ENCODE measurements at places on chromosomes 6 and 20.

DNA sequence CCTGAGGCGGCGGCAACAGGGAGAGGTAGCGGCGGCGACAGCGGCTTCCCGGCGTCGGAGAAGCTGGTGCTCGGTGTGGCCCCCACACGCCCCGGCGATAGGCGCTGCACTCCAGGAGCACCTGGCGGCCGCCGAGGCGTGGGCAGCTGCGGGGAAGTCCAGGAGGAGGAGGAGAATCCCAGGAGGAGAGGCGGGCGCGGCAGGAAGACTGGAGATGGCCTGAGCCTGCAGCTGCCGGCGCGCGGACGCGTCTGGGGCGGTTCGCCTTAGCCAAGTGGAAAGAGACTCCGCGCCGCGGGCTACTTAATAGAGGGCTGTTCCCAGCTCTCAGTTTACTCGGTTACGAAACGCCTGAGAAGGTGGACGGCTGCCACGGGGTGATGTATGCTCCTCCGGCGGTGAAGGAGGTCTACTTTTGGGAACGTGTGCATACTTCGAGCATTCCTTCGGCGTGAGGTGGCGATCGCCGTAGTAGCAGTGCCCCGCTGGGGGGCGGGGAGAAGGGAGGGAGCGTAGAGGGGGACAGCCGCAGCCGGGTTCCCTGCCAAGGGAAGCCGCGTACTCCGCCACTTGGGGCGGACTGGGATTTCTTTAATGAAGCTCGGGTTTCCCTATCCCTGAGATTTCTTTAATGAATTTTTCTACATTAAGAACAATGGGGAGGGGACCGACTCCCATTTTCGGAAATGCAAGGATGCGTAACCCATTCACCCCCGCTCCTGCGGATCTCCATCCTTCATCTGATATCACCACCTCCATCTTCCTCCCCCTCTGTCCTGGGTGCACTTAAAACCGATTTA, at the start of gene COL12A1:
Gene COL12A1, minus strand, starts transcription at position 278 of the 800 bp plus-strand sequence. CDS start 3,261 bp downstream, outside the sequence.
- H3K4me1 ChIP-seq = peaks cover 22% of the 10 kb centered on the region
- H3K4me3 ChIP-seq = peak within 1 kb of the TSS; percentile 89
- peak; percentile 98 for DNase-seq
- no peaks in the 10 kb centered on the region for H3K27me3 ChIP-seq

GRCh38 chr6:1251198-1252155, 60.4 kb upstream of the FOXQ1 start:
- no peaks in the 10 kb centered on the region for H3K36me3 ChIP-seq
- H3K4me1 ChIP-seq = no peaks in the 10 kb centered on the region
- no peaks in the 10 kb centered on the region for H3K27me3 ChIP-seq
- no peak overlapping the region for H3K4me3 ChIP-seq
- H3K27ac ChIP-seq = no peak overlapping the region

DNA sequence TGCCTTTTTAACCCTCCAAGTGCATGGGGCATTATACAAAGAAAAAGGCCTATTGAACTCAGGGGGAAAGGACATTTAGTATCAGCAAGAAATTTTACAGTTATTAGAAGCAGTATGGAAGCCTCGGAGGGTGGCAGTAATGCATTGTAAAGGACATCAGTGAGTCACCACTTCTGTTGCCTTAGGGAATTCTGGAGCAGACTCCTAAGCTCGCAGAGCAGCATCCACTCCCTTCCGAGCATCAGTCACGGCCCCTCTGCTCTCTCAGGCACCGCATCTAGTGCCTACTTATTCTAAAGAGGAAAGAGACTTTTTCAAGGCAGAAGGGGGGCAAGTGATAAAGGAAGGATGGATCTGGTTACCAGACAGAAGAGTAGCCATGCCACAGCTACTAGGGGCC, 296.5 kb downstream of the RNGTT start:
- H3K36me3 ChIP-seq = peaks cover 21% of the 10 kb centered on the region
- no peak for DNase-seq
- H3K4me1 ChIP-seq = peaks cover 6% of the 10 kb centered on the region

GRCh38 chr6:160054913-160055312, 66.7 kb upstream of the SLC22A1 start:
- peaks cover 98% of the 10 kb centered on the region for H3K36me3 ChIP-seq
- no peak overlapping the region for H3K27ac ChIP-seq
- no peaks in the 10 kb centered on the region for H3K4me1 ChIP-seq
- DNase-seq = no peak

DNA sequence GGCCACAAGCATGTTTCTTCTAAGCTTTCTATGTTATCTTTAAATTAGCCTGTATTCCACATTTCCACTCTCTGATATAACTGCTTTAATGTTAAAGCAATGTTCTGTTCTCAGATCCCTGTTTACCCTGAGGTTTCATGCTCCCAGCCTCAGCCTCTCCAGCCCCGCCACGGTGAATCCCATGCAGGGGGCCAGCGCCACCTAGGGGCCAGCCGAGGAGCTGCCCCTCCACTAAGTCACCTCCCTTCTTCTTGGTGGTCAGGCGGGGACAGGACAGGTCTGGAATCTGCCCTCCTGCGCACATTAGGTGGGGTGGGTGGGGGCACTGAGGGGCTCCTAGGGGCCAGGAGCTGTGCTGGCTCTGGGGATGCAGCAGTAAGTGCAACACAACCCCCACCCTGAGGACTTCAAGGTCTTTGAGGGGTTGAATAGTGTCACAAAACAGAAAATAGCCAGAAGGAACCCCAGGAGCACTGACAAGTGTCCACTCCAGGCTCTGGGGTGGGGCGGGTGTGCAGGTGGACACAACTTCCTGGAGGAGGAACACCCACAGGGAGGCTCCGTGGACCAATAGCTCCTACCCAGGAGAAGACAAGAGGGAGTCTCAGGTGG, 61.6 kb downstream of the RAB44 start:
- no peaks in the 10 kb centered on the region for H3K4me1 ChIP-seq
- no peak overlapping the region for H3K27ac ChIP-seq
- DNase-seq = peak; percentile 70
- H3K36me3 ChIP-seq = no peaks in the 10 kb centered on the region
- H3K4me3 ChIP-seq = no peak overlapping the region

GRCh38 chr20:24972341-24972740, 20.2 kb downstream of the APMAP start:
- DNase-seq = no peak
- H3K4me1 ChIP-seq = no peaks in the 10 kb centered on the region
- peaks cover 48% of the 10 kb centered on the region for H3K36me3 ChIP-seq

DNA sequence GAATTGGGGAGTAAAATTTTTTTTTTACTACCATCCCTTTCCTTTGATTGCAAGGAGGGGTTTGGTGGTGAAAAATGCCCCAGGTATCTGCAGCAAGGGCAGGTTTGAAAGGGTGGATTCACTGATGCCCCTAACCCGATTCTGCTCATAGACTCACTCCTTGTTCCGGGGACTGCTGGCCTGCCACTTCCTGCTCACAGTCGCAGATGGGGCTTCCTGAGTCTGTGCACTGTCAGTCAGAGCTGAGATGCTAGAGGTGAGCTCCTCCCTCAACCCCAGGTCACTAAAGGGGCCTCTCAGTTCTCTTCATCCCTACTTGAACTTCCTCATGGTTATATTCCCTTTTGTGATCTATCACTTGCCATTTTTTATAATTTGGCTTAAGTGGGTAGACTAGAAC, 357.9 kb downstream of the FARS2 start:
- H3K36me3 ChIP-seq = no peaks in the 10 kb centered on the region
- no peak overlapping the region for H3K27ac ChIP-seq
- no peaks in the 10 kb centered on the region for H3K27me3 ChIP-seq
- no peak overlapping the region for H3K4me3 ChIP-seq
- no peak for DNase-seq
- H3K4me1 ChIP-seq = no peaks in the 10 kb centered on the region

- no peaks in the 10 kb centered on the region for H3K4me1 ChIP-seq
- no peak overlapping the region for H3K27ac ChIP-seq
- H3K4me3 ChIP-seq = no peak overlapping the region
- H3K36me3 ChIP-seq = no peaks in the 10 kb centered on the region
Measured at GRCh38 chr20:17171746-17172280, 55.0 kb upstream of the PCSK2 start.

DNA sequence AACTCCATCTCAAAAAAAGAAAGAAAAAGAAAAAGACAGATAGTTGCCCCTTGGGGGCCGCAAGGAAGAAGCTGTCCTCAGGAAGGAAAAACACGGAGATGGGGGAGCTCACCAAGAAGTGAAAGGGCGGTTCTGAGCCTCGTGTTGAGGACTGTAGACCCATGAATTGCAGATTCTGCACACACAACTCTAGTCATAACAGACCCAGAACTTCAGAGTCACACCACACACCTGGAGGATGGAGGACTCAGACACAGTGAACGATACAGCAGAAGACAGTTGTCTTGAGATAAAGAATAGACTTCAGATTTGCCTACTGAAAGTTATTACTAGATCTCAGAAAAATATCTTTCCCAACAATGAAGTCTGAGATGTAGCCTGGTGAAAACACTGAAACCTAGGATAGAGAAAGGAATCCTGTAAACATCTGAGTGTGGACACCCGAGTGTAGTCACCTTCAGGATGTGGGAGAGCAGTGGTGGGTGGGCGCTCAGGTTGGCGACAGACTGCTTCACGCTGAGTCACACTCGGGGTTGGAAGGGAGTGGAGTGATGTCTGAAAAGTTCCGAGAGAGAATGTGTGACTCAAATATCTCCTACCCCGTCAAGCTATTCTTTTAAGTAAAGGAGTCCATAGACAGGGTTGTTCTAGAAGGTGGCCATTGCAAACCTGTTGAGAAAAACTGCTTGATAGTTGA, 88.1 kb downstream of the MAP3K4 start:
- peak; percentile 30 for DNase-seq
- H3K36me3 ChIP-seq = peaks cover 23% of the 10 kb centered on the region
- no peaks in the 10 kb centered on the region for H3K27me3 ChIP-seq
- no peak overlapping the region for H3K27ac ChIP-seq
- H3K4me3 ChIP-seq = no peak overlapping the region

GRCh38 chr20:58287638-58288037, 21.9 kb upstream of the RAB22A start:
- no peak overlapping the region for H3K4me3 ChIP-seq
- no peak overlapping the region for H3K27ac ChIP-seq
- no peaks in the 10 kb centered on the region for H3K4me1 ChIP-seq

- DNase-seq = no peak
- no peak overlapping the region for H3K4me3 ChIP-seq
- H3K27me3 ChIP-seq = no peaks in the 10 kb centered on the region
- no peaks in the 10 kb centered on the region for H3K36me3 ChIP-seq
- H3K27ac ChIP-seq = no peak overlapping the region
- peaks cover 29% of the 10 kb centered on the region for H3K4me1 ChIP-seq
Measured at GRCh38 chr6:6748001-6748400, 159.5 kb downstream of the LY86 start.

DNA sequence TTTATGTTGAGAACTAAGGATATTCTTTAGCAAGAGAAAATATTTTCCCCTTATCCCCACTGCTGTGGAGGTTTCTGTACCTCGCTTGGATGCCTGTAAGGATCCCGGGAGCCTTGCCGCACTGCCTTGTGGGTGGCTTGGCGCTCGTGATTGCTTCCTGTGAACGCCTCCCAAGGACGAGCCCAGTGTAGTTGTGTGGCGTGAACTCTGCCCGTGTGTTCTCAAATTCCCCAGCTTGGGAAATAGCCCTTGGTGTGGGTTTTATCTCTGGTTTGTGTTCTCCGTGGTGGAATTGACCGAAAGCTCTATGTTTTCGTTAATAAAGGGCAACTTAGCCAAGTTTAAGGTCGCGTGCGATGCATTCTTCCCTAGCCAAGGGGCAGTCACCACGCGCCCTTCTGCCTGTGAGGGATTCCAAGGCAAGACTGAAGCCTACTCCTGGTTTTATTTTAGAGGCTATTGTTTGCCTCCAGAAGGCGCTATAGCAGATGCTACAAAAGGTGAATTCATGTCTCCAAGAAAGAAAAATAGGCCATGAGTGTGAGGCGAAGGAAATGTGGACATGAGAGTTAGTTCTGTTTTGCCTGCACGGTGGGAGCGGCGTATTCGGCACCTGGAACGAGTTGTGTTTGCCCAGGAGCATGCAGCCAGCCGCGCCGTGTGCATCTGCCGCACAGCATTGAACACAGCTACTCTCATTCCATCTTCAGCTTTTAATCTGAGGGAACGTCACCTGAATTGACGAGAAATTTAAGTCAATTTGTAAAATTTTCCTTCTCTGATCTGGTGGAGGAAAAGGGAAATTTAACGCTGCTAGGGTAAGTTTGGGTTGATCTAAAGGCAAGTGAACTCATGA, 40.3 kb upstream of the IRF4 start:
- no peak for DNase-seq
- H3K27ac ChIP-seq = no peak overlapping the region
- H3K27me3 ChIP-seq = no peaks in the 10 kb centered on the region
- peaks cover 4% of the 10 kb centered on the region for H3K4me1 ChIP-seq
- no peak overlapping the region for H3K4me3 ChIP-seq
- H3K36me3 ChIP-seq = peaks cover 29% of the 10 kb centered on the region

- no peaks in the 10 kb centered on the region for H3K36me3 ChIP-seq
- H3K4me1 ChIP-seq = peaks cover 3% of the 10 kb centered on the region
- H3K4me3 ChIP-seq = no peak overlapping the region
- H3K27ac ChIP-seq = no peak overlapping the region
- peaks cover 42% of the 10 kb centered on the region for H3K27me3 ChIP-seq
- DNase-seq = peak; percentile 21
Measured at GRCh38 chr20:47989957-47990356, 204.7 kb upstream of the SULF2 start.

DNA sequence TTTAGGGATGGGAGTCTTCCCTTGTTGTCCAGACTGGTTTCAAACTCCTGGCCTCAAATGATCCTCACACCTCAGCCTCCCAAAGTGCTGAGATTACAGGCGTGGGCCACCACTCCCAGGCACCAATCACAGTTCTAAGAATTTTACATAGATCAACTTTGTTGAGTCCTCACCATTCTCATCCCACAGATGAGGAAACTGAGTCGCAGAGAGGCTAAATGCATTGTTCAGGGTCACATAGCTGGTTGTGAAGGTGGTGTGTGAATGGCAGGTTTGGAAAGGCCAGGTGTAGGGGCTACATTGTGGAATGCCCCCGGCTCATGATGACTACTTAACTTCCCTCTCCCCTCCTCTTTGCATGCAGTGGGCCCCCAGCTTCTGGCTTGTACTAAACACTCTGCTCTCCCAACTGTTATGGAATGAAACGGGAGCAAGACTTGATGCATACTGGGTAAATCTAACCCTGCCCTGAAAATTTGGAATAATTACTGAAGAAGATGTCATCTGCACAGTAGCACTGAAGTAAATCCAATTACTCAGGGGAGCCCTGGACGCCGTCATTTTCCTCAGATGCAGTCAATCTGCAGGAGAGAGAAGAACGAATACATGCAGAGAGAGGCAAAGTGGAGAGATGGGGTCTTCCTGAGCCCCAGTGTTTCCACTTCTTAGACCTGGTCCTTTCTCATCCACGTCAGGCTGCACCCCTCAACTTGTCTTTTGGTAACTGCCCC, 102.3 kb upstream of the ZNF217 start:
- no peak overlapping the region for H3K27ac ChIP-seq
- H3K4me1 ChIP-seq = no peaks in the 10 kb centered on the region
- H3K27me3 ChIP-seq = no peaks in the 10 kb centered on the region
- DNase-seq = no peak
- no peaks in the 10 kb centered on the region for H3K36me3 ChIP-seq

- H3K36me3 ChIP-seq = no peaks in the 10 kb centered on the region
- no peak for DNase-seq
- H3K4me3 ChIP-seq = no peak overlapping the region
- H3K27ac ChIP-seq = no peak overlapping the region
- peaks cover 5% of the 10 kb centered on the region for H3K4me1 ChIP-seq
Measured at GRCh38 chr6:28675600-28675999, 149.9 kb downstream of the GPX5 start.

GRCh38 chr6:95517568-95517967, 59.8 kb upstream of the MANEA start:
- no peaks in the 10 kb centered on the region for H3K27me3 ChIP-seq
- no peak for DNase-seq
- no peak overlapping the region for H3K27ac ChIP-seq
- no peaks in the 10 kb centered on the region for H3K4me1 ChIP-seq
- no peak overlapping the region for H3K4me3 ChIP-seq

- H3K27me3 ChIP-seq = no peaks in the 10 kb centered on the region
- peaks cover 40% of the 10 kb centered on the region for H3K36me3 ChIP-seq
- peak overlapping the region; percentile 24 for H3K27ac ChIP-seq
- no peak for DNase-seq
- peaks cover 14% of the 10 kb centered on the region for H3K4me1 ChIP-seq
Measured at GRCh38 chr20:23368316-23369071, 6.5 kb downstream of the GZF1 start.
